Mucosa of descending colon (tissue), 3 donors: ENCODE measurements at places on chromosomes 1 and 21. TPM values are rescaled to one million over a fixed set of nuclear protein-coding genes. Genes with fewer than 3 reads are reported as not detected.

- DNase-seq: no peak
Measured at GRCh38 chr1:35369922-35370671, 101.6 kb downstream of the ZMYM4 start.

DNA sequence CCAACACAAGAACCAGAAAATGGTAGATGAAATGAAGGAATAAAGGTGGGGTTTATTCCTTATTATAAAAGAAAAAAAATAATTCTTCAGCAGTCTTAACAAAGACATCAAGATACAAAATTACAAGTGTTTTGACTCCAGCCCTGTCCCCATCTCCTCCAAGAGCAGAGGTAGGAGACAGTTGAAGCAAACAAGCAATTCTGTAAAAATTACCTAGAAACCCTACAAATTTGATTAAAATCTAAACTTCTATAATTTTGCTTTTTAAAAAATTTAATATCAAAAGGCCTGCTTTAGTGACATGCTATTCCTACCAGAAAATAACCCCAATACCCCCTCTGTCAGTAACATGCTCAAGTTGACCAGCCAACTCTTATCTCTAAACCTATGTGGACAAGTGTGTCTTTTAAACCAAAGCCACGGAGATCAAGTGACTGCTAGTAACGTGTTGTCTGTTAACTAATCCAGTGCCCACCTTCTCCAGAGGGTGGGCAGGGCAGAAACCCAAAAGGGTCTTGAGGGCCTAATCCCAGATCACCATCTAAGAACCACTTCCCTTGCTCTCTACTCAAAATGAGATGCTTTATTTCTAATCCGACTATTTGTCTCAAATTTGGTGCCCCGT lies 8.4 kb downstream of the GLUL start:
- DNase-seq: no peak

GRCh38 chr1:26297791-26298124 lies 8.7 kb downstream of the UBXN11 start:
- DNase-seq: no peak

The FGGY gene
- 38.3 TPM for total RNA-seq

GRCh38 chr1:39922251-39922688 lies 20.6 kb upstream of the MYCL start:
- DNase-seq: no peak

GRCh38 chr1:232600424-232601258 lies 29.3 kb downstream of the SIPA1L2 start:
- DNase-seq: no peak

The MARK1 gene
- 11.2 TPM for total RNA-seq

GRCh38 chr1:90761781-90762589 lies 44.9 kb upstream of the BARHL2 start:
- no peak for DNase-seq

- no peak for DNase-seq
Measured at GRCh38 chr1:109167001-109167506, 46.7 kb upstream of the SARS1 start.

DNA sequence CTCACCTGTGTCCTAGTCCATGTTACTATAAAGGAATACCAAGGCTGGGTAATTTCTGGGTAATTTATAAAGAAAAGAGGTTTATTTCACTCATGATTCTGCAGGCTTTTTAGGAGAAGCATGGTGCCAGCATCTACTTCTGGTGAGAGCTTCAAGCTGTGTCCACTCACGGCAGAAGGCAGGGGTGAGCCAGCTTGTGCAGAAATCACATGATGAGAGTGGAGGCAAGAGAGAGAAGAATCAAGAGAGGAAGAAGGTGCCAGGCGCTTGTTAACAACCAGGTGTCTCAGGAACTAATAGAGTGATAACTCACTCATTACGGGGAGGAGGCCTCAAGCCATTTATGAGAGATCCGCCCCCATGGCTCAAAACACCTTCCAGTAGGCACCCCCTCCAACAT lies 67.5 kb upstream of the CD34 start:
- DNase-seq: no peak

DNA sequence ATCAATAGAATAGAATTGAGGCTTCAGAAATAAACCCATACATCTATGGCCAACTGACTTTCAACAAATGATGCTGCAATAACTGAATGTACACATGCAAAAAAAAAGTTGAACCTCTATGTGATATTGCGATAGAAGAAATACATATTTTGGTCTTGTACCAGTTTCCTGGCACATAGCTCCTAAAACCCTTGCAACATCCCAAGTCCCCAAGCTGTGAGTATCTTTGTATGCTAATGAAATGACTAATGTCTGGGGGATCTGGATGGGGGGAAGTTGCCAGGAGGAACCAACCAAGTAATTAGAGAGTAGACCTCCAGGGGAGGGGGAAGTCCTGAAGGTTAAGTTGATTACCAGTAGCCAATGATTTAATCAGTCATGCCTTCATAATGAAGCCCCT lies 24.4 kb downstream of the BLZF1 start:
- DNase-seq: no peak

DNA sequence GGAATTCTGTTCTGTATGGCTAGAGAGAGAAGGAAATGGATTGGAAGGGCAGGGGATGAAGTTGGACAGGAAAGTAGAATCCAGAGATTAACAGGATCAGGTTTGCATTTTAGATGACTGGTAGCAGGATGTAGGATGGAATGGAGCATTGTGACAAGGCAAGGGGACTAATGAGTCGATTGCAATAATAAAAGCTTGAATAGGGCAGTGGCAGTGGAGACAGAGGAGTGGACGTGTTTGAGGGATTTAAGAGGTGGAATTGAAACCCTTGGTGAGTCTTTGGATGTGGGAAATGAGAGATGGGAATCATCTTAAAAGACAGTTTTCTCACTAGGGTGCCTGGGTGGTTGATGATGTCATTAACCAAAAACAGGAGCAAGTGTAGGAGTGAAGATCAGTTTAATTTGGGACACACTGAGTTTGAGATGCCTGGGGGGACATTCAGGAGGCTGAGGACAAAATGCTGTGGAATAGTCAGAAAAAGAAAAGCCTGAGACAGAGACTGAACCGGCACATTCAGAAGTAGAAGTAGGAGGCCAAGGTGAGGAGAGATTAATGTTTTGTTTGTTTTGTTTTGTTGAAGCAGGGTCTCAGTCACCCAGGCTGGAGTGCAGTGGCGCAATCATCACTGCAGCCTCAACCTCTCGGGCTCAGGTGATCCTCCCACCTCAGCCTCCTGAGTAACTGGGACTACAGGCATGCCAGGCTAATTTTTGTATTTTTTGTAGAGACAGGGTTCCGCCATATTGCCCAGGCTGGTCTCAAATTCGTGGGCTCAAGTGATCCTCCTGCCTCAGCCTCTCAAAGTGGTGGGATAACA lies 29.1 kb upstream of the C1orf146 start:
- DNase-seq: no peak

GRCh38 chr1:42955311-42956063 lies 3.2 kb downstream of the SLC2A1 start:
- DNase-seq: no peak

DNA sequence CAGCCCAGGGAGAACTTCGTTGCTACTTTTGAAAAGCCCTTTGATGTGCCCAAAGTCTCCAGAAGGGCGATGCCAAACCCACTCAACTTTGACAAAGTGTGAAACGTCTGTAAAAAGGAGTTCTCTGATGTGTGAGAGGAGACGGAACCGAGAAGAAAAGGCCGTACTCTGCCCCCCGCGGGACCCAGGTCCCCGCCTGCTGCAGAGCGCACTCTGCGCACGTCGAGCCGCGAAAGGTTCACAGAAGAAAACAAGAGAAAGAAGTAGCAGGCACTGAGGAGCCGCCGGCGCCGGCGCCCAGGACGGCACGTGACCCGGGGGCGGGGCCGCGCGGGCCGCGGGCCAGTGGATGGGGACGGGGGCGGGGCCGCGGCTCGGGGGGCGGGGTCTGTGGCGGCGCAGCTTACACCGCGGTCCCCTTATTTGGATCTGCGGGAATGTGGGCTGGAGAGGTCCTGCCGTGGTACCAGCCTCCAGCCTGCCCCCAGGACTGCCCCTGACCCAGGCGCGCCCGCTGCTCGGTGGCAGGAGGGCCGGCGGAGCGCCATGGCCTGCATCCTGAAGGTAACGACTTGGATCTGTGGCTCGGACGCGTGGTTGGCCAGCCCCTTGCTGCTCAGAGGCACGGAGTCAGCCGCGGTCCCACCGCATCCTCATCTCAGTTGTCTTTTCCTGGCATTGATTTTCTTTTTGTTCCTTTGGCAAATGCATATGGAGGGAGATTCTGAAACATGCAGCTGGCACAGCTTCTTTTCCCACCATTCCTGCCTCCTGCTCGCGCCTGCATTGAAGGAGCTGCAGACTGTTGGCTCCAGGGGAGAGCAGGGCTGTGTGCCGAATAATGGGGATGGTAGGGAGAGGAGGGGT lies at the start of gene ST6GALNAC3:
Gene ST6GALNAC3 (plus strand): TSS at position 426 of the 867 bp plus-strand sequence.
- peak; percentile 89 for DNase-seq
